ENCODE measurements at places on chromosomes 2 and 18. TPM values are rescaled to one million over a fixed set of nuclear protein-coding genes. Genes with fewer than 3 reads are reported as not detected.
A peak's percentile ranks its signal among the peaks of the same experiment; 100 is the strongest.

Gene CIB4
- not detected for total RNA-seq

Gene TRIM43
- not detected for total RNA-seq

Gene CDK5R2
- total RNA-seq = not detected

Gene CCDC121
- 1.2 TPM for total RNA-seq

Gene FOXI3
- total RNA-seq = not detected

Gene B3GNT7
- total RNA-seq = 0.23 TPM

Gene VWA3B
- total RNA-seq = not detected

Gene ZNG1B
- total RNA-seq = 16.3 TPM

- DNase-seq = no peak
Observed at GRCh38 chr2:19887510-19887909, 14.3 kb downstream of the TTC32 start.

DNA sequence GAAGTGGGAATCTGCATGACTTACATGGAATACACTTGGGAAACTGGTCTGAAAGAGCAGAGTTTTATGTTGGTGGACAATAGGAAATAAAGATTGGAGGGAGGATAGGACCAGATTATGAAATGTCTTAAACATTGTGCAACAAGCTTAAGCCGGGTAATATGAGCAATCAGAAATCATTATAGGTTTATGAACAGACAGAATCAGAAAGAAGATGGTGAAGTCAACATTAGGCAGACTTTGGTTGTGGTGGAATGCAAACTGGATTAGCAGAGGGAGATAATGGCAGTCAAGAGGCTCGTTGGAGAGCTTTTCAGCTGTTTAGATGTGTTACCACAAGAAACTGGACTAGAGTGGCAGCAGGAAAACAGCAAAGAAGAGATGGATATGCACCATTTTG, 43.5 kb downstream of the CRIM1 start:
- DNase-seq = no peak

- DNase-seq = no peak
Observed at GRCh38 chr2:228018311-228018710, 146.9 kb downstream of the DAW1 start.

DNA sequence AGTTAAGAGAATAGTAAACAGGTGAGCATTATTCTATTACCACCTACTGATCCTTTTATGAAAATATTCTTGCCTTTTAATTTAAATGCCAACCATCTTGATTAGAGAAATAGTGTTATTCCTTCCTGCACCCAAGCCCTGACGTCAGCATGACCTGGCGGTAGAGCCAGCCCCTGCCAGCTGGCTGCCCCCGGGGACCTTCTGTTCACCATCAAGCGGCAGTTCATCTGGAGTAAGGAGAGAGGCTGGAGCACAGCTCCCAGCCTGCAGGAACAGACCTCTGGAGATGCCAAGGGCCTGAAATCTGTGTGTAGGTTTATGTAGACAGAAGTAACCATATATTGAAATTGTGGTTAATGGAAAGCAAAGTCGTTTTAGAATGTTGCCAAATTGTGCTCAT, 171.8 kb downstream of the GBX2 start:
- no peak for DNase-seq

DNA sequence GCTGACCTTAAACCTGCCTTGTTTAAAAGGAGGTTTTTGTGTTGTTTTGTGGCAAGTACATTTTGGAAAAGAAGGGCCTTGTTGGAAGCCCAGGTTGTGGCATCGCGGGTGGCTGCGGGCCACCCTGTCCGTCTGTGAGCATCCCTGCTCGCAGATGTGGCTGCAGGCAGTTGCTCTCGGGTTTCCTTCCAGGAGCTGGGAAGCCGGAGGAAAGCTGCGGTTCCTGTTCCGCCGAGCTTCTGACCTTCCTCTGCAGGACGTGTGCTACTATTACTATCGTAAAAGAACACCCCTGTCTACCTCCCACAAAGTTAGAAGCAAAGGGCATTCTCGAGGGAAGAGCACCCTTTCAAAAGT, 766 bp downstream of the MFF start:
- peak; percentile 34 for DNase-seq

- peak; percentile 77 for DNase-seq
Observed at GRCh38 chr2:166321076-166321475, 54.7 kb downstream of the SCN9A start.

DNA sequence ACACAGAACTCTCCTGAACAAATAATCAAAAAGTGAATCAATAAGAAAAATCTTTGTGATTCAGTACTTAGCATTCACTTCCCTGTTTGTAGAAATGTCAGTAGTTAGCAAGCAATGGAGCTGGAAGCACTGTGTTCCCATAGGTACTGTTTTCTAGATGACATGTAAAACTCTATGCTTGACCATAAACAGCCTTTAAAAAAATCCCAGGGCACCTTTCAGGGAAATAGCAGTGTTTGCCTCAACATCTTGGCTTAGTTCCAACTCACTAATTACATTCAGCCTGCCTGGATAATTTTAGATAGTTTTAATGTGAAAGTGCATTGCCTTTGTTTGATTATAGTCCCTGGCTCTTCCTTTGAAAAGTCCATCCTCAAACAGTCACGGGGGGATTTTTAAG, 721.8 kb downstream of the ERBB4 start:
- DNase-seq = no peak

- DNase-seq = no peak
Observed at GRCh38 chr2:124347209-124347608, 322.1 kb downstream of the CNTNAP5 start.

DNA sequence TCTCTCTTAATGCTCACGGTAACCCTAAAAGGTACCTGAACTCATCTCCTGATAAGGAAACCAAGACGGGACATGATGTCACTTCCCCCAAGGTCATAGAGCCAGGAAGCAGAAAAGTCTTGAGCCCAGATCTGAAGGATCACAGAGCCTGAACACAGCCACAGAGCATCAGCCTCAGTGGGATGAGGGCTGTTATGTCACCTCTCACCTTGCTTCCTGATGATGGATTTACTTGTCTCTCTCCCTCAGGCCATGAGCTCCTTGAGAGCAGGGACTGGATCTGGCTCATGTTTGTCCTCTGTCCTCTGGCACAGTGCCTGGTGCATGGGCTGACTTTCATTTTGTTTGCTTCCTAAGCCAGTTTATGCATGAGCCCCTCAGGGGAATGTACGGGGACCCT, 54.2 kb downstream of the SERTAD2 start:
- no peak for DNase-seq

GRCh38 chr2:63078852-63079606, 28.4 kb downstream of the OTX1 start:
- DNase-seq = no peak

DNA sequence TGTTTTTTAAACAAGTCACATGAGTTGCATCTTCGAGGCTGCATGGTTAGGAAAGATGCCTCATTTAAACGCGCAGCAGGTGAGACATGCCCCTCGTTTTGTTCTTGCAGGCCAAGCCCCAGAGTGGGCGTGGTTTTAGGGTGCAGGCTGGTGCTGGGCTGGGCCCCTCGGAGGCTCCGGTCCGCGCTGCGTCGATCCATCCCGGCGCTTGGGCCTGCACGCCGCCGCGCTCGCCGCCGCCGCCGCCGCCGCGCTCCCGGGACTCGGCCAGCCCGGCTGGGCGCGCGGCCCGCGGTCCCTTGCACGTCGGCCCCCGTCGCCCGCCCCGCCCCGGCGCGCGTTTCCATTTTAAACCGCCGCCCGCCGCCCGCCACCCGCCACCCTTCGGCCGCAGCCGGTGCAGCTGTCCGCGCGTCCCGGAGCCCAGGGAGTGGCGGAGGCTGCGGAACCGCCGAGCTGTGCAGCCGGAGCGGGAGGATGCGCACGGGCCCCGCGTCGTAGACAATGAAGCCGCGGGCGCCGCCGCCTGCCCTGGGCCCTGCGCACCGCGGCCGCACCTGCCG, 175.5 kb downstream of the AGAP1 start:
- DNase-seq = peak; percentile 68

DNA sequence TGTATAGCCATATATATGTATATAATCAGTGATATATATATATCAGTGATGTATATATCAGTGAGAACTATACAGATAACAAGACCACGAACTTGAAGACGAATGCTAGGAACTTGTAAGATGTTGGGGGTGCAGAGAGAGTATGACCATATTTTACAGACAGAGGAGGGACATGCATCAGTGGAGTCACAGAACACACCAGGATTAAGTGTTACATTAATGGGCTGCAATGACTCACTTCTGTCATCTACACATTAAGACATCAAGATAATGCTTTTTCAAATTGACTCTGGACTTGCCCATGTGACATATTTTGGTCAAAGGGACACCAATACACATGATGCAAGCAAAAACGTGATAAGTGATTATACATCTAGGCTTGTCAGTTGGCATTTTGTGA, 501.0 kb downstream of the LRRTM4 start:
- no peak for DNase-seq

- no peak for DNase-seq
Observed at GRCh38 chr18:29309366-29309765, 1132.4 kb upstream of the CDH2 start.

Measured in MG63 (cell line).